ENCODE measurements at places on chromosomes 2 and 18.
A peak's percentile ranks its signal among the peaks of the same experiment; 100 is the strongest.

DNA sequence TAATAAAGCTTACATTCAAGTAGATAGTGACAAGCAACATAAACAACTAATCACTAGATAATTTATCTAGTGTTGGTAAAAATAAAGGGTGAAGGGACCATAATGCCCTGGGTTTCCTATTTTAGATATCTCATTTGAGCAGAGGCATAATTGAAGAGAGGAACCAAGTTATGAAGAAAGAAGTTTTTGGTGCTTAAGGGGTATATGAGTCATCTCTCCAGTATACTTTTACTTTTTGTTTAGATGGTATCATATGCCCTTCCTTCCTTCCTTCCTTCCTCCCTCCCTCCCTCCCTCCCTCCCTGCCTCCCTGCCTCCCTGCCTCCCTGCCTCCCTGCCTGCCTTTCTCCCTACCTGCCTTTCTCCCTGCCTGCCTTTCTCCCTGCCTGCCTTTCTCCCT, 1053.5 kb upstream of the CELF4 start:
- DNase-seq = no peak

DNA sequence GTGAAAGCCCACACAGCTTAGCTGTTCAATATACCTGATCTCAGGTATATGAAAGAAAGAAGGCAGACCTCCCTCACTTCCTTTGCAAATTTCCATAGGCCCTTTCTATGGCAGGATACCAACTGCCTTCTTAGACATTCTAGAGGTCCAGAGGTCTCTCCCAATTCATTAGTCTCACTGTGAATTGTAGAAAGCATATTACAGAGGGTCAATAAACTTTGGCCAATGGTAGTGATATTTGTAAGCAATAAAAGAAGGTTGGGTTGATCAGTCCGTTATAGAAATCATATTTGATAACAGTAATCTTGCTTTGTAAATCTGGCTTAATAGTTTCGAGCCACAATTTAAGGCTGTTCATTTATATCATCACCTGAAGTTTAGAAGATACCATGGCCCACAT, 50.7 kb upstream of the ATP8B1 start:
- DNase-seq = no peak

DNA sequence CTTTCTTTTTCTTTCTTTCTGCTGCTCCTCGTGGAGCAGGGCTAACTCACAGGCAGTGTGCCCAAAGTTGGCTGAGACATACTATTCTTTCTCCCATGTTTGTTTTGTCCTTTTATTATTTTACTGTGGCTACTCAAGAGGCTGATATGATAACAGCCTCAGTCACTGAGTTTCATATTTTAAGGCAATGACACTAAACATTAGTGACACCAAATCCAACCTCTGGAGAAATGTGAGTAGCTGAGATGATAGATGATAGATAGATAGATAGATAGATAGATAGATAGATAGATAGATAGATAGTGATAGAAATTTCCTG, 45.8 kb upstream of the GLS start:
- no peak for DNase-seq

GRCh38 chr2:44674473-44675284, 266.8 kb upstream of the SIX3 start:
- no peak for DNase-seq

GRCh38 chr18:77090546-77091174, 41.9 kb downstream of the MBP start:
- no peak for DNase-seq

DNA sequence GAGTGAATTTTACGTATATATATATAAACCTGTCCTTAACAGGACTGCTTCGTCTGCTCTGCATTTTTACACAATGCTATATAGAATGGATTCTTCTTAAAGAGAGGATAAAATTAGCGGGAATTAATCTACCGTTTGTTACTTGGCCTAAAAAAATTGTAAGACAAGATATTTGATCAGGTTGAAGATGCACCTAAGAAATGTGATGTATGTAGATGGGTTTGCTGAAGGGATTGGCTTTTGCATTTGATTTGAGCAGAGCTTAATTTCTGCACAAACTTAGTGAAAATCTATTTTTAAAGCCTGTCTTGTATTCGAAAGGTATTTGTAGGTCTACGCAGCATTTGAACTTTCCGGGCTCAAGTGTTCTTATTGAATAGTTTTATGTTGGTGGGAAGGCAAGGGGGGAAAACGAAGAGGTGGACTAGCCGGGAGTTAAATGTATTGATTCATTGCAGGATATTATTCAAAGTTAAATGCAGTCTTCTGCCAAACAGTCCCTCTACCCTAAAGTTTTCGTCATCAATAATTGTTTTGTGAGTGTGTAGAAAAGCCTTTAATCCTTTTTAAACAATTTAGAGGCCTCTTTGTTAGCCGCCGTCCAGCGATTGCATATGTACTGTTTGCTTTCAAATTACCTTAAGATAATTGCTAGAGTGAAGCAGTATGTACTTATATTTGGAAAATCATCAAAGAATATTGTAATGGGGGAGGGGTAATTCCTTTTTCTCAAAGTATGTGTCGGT, 1.2 kb downstream of the PPP1CB start:
- DNase-seq = no peak

DNA sequence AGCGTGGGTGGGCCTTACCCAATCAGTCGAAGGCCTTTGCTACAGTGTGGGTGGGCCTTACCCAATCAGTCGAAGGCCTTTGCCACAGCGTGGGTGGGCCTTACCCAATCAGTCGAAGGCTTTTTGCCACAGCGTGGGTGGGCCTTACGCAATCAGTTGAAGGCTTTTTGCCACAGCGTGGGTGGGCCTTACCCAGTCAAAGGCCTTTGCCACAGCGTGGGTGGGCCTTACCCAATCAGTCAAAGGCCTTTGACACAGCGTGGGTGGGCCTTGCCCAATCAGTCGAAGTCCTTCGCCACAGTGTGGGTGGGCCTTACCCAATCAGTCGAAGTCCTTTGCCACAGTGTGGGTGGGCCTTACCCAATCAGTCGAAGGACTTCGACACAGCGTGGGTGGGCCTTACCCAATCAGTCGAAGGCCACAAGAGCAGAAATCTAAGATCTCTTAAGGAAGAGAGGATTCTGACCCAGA, 16.3 kb upstream of the GAL3ST2 start:
- peak; percentile 49 for DNase-seq

- no peak for DNase-seq
These were observed 521.0 kb downstream of the PLCL1 start for GRCh38 chr2:198325359-198325758.

DNA sequence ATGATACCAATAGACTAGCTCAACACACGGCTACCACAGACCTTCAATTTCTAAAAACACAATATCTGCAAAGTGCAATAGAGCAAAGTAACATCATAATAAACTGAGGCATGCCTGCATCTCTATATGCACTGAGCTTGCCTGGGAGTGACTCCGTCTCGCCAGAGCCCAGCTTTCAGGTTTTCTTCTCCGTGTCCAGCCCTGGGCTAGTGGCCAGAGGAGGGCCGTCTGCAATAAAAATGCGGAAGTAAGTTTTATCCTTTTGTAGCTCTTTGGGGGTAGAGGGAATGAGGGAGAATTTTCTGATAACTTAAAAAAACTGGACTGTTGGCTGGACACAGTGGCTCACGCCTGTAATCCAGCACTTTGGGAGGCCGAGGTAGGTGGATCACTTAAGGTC, 41.0 kb upstream of the GPR17 start:
- peak; percentile 28 for DNase-seq

GRCh38 chr2:73503992-73504570, 118.4 kb downstream of the ALMS1 start:
- DNase-seq = no peak

Measured in sciatic nerve (tissue), 2 donors.